NCI-H82 (cell line): ENCODE measurements at places on chromosomes 13 and 19.

DNA sequence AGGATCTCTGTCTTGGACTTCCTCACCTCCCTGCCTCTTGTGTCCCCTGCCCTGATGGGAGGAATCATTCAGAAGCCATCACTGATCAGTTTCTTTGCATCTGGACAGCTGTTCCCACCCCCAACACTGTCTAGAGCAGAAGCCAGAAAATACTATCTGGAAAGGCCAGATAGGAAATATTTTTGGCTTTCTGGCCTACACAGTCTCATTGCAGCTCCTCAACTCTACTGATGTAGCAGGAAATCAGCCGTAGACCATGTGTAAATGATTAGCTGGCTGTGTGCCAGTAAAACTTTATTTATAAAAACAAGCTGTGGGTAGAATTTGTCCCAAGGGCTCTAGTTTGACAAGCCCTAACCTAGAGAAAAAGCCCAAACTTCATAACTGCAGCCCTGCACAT, 5.6 kb downstream of the SIGLEC7 start:
- no peak for DNase-seq

GRCh38 chr13:59449750-59450149, 714.0 kb downstream of the DIAPH3 start:
- no peak for DNase-seq

GRCh38 chr19:50829801-50830200, 3.6 kb downstream of the KLK15 start:
- no peak for DNase-seq

- no peak for DNase-seq
These were observed 234.7 kb downstream of the TSHZ3 start for GRCh38 chr19:31114585-31114984.

DNA sequence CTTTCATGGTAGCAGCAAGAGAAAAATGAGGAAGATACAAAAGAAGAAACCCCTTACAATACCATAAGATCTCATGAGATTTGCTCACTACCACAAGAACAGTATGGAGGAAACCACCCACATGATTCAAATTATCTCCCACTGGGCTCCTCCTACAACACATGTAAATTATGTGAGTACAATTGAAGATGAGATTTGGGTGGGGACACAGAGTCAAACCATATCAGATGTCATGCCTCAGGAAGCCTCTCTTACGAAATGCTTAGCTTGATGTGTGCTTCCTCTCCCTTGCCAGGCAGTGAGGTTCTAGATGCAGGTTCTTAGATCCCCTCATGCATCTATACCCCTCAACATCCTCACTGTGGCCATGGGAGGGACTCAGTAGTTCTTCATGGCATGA, 63.2 kb upstream of the RGCC start:
- no peak for DNase-seq
